Stimulated activated CD8-positive, alpha-beta memory T cell treated with anti-CD3 and anti-CD28 coated beads, Interleukin-7, amount 100 ng/mL, for 1 hour (primary cell): ENCODE measurements at places on chromosomes 3 and 15.

GRCh38 chr15:38843051-38843501, 278.5 kb upstream of the RASGRP1 start:
- DNase-seq: no peak

DNA sequence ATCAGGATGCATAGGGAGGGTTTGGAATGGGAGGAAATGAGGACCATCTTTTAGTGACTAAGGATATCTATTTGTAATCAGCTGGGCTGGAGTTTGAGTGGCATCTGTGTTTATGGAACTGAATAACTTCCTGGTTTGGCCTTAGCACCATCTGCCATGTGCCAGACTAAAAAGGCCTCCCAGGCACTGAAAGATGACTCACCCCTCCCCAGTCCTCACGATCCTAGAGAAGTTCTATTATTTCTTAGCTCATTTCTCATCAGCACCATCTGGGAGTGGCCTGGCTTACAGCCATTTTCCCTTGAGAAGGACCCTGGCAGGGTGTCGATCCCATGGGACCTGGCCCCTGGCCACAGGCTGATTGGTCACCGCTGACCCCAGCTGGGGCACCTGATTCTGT, 23.9 kb upstream of the CTXND1 start:
- no peak for DNase-seq

DNA sequence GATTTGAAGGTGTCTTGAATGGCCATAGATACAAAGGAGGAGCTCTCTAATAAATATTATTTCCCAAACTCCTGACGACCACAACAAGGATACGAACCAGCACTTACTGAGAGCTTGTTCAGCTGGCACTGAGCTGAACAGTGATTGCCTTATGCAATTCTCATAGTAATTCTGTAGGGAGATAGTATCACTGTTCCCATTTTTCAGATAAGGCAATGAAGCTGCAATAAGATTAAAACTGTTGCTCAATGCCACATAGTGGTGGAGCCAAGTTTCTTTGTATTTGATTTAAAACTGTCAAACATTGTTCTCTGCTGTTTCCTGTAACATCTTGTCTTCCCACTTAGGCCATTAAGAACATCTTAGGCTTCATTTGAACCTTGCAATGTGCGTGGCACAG, 163.9 kb downstream of the RPLP1 start:
- DNase-seq: no peak

GRCh38 chr3:114902691-114903101, 244.4 kb downstream of the ZBTB20 start:
- DNase-seq: no peak

- no peak for DNase-seq
Measured at GRCh38 chr3:193879864-193880242, 256.1 kb upstream of the HES1 start.

GRCh38 chr15:62068810-62069167, 2.0 kb downstream of the C2CD4A start:
- DNase-seq: no peak

- no peak for DNase-seq
Measured at GRCh38 chr15:100104245-100104644, 237.5 kb downstream of the ADAMTS17 start.

DNA sequence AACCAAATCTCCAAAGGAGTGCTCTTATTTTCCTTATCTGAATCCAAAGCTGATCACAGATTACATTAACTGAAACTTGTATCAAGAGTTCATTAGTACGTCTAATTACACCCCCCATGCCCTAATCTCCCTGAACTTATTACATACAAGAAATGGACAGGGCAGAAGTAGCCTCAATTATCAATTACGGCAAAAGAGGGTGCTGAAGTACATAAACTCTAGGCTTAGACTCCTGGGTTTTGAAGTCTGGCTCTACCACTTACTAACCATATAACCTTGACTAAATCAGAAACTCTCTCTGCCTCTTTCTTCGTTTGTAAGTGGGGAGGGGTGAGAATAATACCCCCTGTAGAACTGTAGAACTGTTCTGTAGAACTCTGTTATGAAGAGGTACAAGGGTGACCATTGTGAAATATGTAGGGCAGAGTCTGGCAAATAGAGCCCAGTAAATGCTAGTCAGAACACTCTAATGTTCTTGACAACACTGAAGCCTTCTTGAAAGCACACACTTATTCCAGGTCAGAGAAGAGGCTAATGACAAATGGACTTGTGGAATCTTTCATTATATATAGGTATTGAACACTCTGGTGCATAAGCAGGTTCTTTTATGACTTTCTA, 19.6 kb upstream of the OR5K4 start:
- DNase-seq: no peak

- no peak for DNase-seq
Measured at GRCh38 chr15:96869122-96869521, 538.6 kb downstream of the NR2F2 start.

- DNase-seq: no peak
Measured at GRCh38 chr15:53875139-53875538, 103.1 kb upstream of the UNC13C start.

GRCh38 chr3:69445498-69445897, 59.6 kb upstream of the FRMD4B start:
- no peak for DNase-seq

DNA sequence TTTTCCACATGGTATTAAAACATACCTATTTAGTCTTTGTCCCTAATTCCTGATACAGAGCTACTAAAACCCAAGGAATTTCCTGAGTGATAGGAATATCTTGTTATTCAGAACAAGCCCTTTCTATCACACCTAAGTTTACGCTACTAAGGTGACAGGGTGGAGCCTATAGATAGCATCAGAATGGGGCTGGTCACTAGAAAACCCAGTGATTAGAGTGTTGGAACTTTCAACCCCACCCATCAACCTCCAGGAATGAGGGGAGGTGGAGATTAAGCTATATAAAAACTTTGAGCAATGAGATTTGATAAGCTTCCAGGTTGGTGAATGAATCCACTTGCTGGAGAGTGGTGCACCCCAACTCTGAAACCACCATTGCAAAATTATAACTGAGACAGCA, 62.1 kb upstream of the RNU6-1 start:
- no peak for DNase-seq

DNA sequence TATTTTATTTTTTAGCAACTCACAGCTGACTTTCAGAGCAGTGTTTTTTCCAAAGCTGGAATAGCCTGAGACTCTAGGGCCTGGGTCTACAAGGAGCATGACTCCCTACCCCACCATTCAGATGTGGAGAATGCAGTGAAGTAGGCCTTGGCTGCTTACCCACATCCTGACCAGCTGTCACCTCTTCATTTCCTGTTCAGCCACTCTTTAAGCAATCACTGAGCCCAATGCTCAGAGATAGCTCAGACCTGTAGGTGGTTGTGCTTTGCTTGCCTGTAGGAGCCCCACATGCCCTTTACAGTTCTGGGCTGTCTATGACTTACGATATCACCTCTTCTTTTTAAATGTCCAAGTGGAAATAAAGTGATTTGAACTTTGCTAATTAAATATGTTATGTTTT, 148.1 kb downstream of the NEK11 start:
- no peak for DNase-seq

GRCh38 chr15:33701304-33701696, 267.0 kb upstream of the CHRM5 start:
- DNase-seq: no peak

DNA sequence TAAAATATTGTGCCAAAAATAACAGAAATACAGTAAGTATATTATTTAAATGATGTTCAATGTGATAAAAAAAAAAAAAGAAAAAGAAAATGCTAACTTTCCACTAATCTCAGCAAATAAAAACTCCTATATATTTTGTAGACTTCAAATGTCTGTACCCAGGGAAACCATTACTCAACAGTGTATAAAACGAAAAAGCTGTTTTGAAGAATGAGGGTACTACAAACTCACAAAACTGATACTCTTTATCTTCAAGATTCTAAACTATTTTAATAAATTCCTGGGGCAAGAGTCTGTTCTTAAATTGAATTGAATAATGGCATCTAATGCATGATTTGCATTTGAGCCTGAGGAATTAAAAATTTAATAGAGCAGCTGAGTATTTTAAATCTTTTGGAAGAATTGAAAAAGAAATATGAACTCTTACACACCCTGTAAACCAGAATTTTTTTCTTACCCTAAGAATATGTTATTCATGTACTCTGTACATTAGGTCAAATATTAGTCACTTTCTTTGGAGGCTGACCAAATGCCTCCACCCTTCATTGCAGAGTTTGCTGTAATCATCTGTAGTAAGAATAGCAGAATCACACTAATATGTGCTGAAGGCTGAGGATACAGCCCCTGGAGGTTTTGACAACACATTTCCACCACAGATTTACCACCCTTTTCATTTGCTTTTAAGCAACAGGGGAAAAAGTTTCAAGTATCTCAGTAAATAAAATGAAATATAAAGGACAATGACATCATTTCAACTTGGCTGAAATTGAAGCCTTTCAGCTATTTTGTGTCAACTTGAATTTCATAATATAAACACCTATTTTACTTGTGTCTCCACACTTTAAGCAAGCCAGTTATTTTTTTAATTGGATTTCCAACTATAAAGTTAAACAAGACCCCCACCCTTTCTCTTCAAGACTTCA, 79.7 kb downstream of the FBN1 start:
- DNase-seq: no peak

DNA sequence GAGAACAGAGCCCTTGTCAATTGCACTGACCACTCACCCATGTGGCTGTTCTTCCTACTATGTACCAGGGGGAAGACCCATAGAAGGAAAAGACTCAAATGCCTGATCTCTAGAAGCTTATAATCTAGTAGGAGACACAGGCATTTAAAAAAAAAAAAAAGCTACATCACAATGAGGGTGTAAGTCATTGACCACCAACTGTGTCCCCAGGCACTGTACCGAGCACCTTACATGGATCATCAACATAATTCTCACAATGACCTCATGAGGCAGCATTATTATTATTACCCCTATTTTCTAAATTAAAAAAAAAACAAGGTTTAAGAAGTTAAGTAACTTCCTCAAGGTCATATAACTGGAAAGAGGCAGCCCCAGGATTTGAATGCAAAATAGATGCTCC, 247.4 kb downstream of the SHOX2 start:
- DNase-seq: no peak

DNA sequence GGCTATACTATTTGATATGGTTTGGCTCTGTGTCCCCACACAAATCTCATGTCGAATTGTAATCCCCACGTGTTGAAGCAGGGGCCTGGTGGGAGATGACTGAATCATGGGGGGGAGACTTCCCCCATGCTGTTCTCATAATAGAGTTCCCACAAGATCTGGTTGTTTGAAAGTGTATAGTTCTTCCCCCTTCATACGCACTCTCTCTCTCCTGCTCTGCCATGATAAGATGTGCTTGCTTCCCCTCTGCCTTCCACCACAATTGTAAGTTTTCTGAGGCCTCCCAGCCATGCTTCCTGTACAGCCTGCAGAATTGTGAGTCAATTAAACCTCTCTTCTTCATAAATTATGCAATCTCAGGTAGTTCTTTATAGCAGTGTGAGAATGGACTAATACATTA, 290.1 kb upstream of the CHRM5 start:
- no peak for DNase-seq

GRCh38 chr3:172617976-172618375, 92.9 kb downstream of the NCEH1 start:
- no peak for DNase-seq

GRCh38 chr3:142787719-142788118, 63.9 kb downstream of the TRPC1 start:
- DNase-seq: no peak

- DNase-seq: no peak
Measured at GRCh38 chr15:48178648-48178931, 495 bp upstream of the MYEF2 start.
